ENCODE measurements at places on chromosomes 5 and 9.
A peak's percentile ranks its signal among the peaks of the same experiment; 100 is the strongest.

GRCh38 chr5:142287096-142287972, 37.5 kb downstream of the SPRY4 start:
- no peak for DNase-seq

GRCh38 chr9:93354451-93354850, 97.0 kb upstream of the FAM120A start:
- DNase-seq, result no peak

DNA sequence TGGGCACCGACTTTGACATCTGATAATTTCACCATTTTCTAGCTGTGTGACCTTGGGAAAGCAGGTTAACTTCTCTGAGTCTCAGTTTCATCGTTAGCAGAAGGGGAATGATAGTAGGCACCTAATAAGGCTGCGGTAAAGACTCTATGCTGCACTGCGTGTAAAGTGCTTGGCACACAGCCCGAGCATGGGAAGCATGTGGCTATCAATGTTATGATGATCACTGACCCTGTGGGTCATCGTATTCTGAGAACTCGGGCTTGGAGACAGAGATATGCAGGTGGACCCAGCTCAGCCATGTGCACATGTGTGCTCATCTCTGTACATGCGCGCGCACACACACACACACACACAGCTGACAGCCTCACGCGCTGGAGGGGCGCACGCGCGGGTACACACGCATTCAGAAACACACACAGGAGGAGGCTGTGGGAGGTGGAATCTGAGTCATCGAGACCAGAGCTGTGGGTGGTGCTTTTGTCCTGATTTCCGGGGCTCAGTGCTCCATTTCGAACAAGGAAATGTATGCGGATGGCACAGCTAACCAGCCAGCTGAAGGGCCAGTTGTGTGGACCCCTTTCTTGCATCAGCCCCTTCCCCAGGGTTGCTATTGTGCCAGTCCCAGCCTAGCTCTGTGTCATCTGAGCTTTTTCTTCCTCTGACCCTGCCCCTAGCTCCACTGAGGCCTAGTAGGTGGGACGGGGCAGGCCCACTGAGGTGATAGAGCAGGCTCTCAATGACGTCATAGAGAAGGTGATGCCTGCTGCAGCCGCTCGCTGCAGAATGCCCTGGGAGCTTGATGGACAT, 11.1 kb upstream of the ARAP3 start:
- DNase-seq, result no peak

DNA sequence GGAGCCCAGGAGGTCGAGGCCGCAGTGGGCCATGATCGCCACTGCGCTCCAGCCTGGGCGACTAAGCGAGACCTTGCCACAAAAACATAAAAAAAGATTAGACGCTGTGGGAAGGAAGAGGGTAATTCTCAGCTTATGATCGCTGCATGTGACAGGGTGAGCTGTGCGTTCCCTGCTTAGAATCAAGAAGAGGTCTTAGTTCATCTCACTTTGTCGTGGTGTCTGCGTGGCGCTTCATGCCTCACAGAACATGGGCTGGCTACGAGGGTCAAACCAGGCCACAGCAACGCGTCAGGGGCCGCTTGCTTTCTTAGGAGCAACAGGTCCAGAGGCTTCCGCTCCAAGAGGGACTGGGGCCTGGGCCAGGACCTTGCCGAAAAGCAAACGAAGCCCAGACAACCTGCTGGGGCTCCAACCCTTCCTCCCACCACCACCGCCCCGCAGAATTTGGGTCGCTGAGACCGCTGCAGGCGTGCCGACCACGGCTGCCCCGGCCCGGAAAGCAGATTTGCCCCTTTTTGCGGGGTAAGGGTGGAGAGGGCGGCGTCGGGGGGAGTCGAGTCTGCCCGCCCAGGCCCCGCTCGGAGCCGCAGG, 10.0 kb upstream of the GRIN1 start:
- no peak for DNase-seq

DNA sequence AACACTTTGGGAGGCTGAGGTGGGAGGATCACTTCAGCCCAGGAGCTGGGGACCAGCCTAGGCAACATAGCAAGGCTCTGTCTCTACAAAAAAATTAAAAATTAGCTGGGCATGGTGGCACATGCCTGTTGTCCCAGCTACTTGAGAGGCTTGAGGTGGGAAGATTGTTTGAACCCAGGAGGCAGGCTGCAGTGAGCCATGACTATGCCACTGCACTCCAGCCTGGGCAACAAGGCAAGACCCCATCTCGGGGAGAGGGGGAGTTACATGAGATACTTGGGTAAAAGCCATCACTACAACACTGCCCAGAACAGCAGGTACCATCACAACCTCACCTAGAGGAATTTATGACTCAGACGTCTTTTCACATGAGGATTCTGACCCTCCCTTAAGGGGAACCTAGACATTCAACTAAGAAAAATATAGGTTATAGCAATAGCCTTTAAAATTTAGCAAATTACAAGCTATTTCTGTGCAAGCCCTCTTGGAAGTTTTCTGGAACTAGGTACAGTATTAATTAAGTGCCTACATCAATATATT, 143.5 kb downstream of the NFIB start:
- DNase-seq, result no peak

DNA sequence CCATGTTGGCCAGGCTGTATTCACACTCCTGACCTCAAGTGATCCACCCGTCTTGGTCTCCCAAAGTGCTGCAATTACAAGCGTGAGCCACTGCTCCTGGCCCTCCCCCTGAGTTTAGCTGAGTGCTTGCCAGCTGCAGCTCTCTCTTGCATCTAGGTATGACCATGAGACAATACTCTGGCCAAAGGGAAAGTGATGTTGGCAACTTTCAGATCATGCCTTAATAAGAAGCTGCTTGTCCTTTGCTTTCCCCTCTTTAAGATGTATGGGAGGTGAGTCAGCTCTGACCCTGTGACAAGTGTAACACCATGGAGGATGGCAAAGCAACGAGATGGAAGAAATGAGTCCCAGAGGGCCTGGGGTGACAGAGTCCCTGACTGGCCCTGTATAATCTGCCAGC, 18.7 kb upstream of the DCAF12 start:
- DNase-seq, result no peak

GRCh38 chr5:74633695-74634094, 6.8 kb downstream of the ENC1 start:
- DNase-seq, result no peak

GRCh38 chr5:52740007-52740406, 47.7 kb upstream of the ITGA1 start:
- no peak for DNase-seq

- DNase-seq, result no peak
These were observed 249.2 kb upstream of the POU5F2 start for GRCh38 chr5:93990504-93991070.

DNA sequence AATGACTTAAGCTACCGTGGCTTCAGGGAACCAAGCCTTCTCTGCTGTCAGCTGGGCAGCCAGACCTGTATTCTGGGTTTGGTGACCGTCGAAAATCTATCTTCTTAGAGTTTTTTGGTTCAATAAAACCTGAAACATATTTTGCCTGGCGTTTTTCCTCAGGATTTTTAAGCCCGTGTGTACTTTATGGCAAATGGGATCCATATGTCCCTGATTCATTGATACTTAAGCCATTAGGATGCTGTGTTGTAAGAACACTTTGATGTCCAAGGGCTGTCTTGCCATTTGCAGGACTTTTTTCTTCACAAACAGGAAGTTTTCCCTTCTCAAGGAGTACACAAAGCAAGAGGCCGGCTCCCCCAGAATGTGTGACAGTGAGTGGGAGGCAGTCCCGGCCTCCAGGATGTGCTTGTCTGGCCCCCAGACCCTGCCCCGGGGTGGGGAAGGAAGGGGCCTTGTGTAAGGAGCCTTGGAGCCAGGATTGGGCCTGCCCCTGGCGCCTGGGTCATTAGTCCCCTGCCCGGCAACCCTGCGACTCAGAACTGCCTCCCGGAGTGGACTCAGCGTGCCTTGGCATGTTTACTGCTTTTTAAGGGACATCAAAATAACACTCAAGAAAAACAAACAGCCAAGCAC, 83.4 kb upstream of the SMIM23 start:
- no peak for DNase-seq

- DNase-seq, result no peak
These were observed 129.1 kb downstream of the MACROH2A1 start for GRCh38 chr5:135269931-135270421.

DNA sequence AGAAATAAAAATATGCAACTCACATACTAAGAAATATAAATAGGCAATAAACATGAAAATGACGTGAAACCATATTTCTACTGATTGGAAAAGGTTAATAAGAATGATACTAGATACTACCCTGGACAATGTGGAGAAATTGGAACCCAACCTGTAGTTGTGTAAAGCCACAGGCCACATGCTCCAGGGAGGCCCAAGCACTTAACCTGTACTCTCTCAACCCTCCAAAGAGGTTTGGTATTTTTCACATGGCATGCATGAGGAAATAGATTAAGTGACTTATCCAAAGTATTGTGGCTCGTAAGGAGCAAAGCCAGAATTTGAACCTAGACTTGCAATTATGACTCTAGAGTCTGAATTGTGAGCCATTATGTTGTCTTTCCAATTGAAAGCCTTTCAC, 13.4 kb downstream of the LIFR start:
- DNase-seq, result no peak

GRCh38 chr9:129071526-129072126, 9.3 kb upstream of the DOLPP1 start:
- DNase-seq, result no peak

DNA sequence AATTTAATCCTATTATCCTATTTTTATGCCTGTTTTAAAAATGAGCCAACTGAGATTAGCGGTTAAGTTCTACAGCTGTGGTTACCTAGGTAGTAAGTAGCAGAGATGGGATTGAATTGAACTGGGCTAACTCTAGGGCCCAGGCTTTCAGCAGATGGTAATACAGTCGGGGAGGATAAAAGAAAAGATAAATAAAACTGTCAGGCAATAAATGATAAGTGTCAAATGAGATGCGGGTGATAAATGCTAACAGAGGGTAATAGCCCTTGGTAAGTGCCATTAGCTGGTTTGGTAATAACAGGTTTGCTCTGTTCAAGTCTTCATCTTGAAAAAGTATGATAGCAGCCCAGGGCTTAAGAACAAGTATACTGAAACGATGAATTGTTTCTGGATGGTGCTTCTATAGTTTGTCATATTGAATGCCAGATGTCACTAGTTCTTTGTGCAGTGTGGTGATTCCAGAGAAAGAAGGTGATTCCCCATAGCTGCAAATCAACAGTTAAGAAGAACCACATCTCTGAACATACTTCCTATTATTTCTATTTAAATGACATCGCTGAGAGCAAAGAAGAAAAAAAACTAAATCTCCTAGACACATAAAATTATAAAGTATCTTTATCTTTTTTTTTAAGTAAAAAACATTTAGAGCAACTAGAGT, 360.8 kb upstream of the PANK3 start:
- peak; percentile 89 for DNase-seq

DNA sequence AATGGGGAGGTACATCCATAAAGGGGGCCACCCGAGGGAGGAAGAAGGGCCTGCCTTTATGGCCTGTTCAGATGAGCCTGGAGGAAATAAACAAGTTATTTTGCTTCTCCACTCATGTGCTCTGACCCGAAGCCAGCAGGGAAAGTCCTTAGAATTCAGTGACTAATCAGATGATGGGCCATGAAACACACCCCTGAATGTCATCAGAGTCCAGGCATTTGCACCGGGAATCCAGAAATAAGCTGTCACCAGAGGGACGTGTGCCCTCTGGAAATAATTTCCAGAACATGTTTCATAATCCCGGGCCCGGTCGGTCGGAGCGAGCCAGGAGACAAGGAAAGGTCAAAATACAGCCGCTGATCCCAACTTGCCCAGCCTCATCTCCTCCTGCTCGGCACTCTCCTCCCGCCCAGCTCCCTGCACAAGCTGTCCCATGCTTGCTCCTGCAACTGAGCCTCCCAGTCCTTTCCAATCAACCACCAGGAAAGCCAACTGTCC, 73.6 kb upstream of the ZNF622 start:
- DNase-seq, result no peak

- no peak for DNase-seq
These were observed 15.6 kb upstream of the COL23A1 start for GRCh38 chr5:178605788-178606187.

DNA sequence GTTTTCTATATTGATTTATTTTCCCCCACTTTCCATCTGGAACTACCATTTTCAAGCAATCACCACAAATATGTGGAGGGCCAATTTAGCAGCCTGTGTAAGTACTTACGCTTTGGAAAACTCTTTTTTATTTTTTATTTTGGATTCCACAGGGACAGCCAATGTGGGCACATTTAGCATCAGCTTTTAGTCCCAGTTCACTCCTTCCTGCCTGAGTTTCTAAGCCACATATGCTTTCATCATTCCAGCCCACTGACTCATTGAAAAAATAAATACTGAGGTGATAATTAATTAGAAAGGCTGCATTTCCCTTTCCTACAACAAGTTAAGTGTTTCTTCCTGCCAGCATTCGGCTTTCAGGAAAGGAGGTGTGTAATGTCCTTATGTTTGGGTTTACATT, 76.8 kb downstream of the TMEM167A start:
- DNase-seq, result no peak

- no peak for DNase-seq
These were observed 353 bp upstream of the PAX5 start for GRCh38 chr9:37034305-37034937.

- DNase-seq, result no peak
These were observed 5.6 kb downstream of the ADAMTSL2 start for GRCh38 chr9:133539991-133540697.

- DNase-seq, result no peak
These were observed 396.7 kb downstream of the KCTD16 start for GRCh38 chr5:144567421-144567780.

DNA sequence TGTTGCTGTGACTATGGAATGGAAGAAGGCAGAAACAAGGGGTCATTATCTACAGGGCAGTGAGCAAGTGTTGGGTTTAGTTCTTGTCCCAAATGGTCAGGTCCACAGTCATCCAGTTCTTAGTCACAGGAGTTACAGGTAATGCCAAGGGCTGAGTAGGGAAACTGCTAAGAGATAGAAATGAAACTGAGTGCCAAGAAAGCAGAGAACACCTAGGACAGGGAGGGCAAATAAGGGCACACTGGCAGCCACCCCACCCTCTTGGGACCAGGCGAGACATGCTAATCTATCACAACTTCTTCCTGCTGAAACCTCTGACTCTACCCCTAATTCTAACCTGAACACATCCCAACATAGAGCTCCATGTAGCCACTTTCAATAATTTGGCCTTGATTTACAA, 103.2 kb downstream of the KLF4 start:
- no peak for DNase-seq

GRCh38 chr5:90264689-90265544, 144.6 kb downstream of the CETN3 start:
- peak; percentile 36 for DNase-seq

- no peak for DNase-seq
These were observed 33.6 kb upstream of the FBP1 start for GRCh38 chr9:94672811-94673487.

DNA sequence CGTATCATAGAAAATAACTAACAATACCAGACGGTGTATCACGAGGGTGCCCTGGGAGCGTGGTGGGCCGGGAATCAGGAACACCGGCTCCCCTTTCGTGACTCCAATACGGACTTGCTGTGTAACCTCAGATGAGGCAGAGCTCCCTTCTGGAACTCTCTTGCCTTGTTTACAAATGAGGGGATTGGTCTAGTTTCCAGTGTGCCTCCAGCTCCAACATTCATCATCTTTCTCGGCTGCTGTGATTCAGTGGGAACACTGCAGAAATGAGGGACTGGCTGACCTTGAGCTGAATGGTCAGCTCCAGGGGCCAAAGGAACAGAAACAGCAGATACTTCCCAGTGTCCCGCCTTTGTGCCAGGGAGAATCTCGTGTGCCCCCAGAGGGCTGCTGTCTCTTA, 22.6 kb upstream of the TGFBI start:
- DNase-seq, result no peak

Measured in NCI-H187 treated with DMSO at 0.1 percent for 48 hours (cell line).